ENCODE measurements at places on chromosomes 5 and 9.

- DNase-seq: no peak
Measured at GRCh38 chr5:160233215-160233614, 3.9 kb downstream of the FABP6 start.

DNA sequence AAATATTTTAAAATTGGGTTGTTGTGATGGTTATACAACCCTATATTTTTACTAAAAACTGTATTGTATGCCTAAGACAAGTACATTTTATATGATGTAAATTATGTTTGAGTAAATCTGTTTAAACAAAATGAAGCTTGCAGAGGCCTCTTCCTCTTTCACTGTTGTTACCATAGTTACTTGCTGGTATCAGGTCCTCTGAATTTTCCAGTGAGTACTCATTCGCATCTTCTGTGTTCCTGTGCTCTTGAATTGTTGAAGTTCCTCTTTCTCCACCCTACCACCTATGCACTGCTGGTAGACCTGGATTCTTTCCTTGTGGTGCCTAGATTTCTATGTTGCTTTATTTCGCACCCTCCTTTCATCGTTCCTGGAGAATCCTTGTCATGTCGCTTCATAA is 938.5 kb upstream of the ACO1 start:
- peak; percentile 21 for DNase-seq

GRCh38 chr9:134699343-134699740 is 57.7 kb downstream of the COL5A1 start:
- no peak for DNase-seq

- no peak for DNase-seq
Measured at GRCh38 chr5:172926796-172927195, 32.4 kb upstream of the RPL26L1 start.

GRCh38 chr9:35728041-35728971 is 3.7 kb downstream of the TLN1 start:
- peak; percentile 92 for DNase-seq

DNA sequence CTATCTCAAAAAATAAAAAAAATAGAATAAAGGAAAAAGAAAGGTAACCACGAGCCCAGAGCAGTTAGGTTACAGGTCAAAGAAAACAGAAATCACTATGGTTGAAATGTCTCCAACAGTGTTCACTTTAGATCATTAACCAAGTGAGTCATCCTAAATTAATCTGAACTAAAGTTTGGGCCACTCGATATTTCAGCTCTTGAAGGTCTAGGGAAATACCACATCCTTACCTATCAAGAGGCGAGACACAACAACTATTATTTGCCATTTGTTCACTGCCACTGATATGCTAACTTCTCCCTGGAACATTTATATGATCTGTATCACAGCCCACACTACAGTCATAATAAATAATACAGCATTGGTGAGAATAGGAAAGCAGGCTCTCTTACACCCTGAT is 111.3 kb upstream of the NR5A1 start:
- DNase-seq: no peak

GRCh38 chr5:33363537-33363936 is 77.2 kb upstream of the TARS1 start:
- DNase-seq: no peak

DNA sequence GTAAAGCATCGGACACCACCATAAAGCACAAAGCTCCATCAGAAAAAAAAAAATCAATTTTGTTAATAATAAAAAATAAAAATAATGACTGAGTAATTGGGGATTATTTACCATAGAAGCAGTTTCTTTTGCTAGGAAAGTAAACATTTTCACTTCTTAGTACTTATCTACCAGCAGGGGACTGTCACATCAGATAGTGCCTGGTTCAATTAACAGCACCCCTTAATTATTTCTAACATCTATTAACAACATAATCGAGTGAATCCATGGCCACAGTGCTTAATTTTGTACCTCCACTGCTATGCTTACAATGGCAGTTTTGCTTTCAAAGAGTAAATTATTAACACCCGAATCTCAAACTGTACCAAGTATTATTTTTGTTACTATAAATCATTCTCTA is 221.7 kb downstream of the SMARCA2 start:
- no peak for DNase-seq

DNA sequence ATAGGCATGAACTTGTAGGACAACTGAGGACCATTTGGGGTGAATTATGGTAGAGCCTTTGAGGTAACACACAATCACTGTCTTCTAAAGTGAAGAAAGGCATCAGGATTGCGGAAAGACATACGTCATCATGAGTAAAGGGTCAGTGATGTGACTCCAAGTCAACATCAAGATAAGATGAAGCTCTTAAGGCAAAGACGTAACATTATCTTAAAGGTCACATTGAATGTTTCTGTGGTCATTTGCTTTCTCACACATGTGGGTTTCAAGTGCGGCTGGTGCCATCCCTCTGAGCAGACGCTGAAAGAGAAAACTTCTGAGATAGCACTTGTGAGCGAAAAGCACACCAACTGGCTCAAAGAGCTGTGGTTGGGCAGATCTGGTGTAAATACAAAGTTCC is 63.3 kb upstream of the GRAMD2B start:
- DNase-seq: no peak

- DNase-seq: no peak
Measured at GRCh38 chr9:134606951-134607731, 34.5 kb upstream of the COL5A1 start.

DNA sequence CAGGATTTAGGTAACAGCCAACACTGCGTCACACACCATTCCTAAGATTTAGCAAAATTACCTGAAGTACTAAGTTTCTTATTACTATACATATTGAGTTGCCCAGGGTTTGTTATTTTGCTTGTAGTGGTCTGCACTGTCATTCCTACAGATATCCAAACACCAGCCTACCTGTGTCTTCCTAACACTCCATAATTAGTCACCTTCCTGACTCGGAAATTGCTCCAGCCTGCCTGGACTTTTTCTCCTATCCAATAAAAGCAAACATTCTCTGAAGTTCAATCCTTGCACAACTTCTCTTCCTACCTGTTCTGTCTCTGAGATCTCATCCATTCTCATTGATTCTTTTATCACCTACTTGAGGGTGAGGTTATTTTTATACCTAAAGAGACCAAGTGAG is 243.9 kb downstream of the NR2F1-AS1 start:
- no peak for DNase-seq

DNA sequence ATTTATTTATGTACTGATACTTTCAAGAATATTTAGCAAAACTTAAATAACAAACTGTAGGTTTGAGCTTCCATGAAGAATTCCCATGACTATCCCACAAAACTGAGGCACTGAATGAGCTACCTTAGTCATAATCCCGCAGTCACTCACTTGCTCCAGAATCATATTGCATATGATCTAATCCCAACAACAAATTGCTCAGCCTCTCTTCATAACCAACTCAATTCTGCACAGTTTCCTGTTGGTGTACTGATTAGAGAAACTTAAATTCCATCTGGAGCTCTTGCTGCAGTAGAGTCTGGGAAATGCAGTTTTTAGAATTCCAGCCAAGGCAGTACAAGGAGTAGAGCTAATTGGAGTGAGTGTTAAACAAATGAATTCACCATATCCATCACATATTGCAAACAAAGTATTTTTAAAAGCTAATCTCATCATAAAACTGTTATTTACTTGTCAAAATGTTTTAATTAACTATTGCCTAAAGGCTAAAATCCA is 35.7 kb upstream of the CDH18 start:
- DNase-seq: no peak

- DNase-seq: peak; percentile 50
Measured at GRCh38 chr5:68243681-68244080, 28.1 kb downstream of the PIK3R1 start.

GRCh38 chr5:119032656-119033055 is 38.2 kb upstream of the DMXL1 start:
- no peak for DNase-seq

DNA sequence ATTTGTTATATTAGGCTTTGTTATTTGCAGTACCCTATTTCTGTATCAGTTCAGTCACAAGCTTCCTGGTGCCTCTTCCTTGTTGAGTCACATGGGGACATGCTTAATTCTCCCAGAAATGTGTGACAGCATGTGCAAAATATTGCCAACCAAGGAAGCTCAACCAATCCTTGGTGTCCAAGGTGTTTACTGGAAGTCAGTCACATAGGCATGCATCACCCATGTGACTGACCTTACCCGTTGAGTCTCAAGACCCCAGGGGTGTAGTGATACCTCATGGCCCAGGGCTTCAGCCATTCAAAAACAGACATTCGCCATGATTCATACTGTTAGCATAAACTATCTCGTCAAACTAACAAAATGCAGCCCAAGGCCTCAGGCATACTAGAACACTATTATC is 9.3 kb upstream of the ANKDD1B start:
- DNase-seq: no peak

DNA sequence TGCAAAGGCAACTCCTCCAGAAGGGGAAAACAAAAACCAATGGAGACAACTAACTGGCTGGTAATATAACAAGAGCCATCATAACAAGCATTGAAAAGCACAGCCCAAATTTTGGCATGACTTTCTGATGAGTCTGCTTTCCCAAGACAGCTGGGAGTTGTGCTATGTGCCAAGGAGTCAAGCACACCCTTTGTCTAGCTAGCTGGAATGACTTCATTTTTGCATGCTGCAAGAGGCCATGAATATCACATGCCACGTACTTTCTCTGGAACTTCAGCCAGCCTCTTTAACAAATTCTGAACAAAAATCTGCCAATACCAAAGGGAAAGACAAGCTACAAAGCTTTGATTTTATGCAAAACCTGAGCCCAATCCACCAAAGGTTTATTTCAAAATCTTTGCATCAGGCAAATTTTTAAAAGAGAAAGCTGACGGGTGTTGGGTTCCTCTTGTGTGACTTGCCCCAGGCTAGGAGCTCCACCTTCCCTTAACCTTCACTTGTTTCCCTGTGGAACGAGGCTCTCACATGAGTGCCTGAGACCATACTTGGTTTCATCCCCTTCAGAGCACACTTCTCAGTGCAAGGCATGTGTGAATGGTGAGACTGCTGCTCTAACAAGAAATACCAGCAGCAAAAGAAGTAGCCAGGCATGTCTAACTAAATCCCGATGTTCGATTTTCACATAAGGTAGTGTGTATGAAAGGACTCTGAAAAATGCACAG is 47.3 kb downstream of the S1PR3 start:
- no peak for DNase-seq

DNA sequence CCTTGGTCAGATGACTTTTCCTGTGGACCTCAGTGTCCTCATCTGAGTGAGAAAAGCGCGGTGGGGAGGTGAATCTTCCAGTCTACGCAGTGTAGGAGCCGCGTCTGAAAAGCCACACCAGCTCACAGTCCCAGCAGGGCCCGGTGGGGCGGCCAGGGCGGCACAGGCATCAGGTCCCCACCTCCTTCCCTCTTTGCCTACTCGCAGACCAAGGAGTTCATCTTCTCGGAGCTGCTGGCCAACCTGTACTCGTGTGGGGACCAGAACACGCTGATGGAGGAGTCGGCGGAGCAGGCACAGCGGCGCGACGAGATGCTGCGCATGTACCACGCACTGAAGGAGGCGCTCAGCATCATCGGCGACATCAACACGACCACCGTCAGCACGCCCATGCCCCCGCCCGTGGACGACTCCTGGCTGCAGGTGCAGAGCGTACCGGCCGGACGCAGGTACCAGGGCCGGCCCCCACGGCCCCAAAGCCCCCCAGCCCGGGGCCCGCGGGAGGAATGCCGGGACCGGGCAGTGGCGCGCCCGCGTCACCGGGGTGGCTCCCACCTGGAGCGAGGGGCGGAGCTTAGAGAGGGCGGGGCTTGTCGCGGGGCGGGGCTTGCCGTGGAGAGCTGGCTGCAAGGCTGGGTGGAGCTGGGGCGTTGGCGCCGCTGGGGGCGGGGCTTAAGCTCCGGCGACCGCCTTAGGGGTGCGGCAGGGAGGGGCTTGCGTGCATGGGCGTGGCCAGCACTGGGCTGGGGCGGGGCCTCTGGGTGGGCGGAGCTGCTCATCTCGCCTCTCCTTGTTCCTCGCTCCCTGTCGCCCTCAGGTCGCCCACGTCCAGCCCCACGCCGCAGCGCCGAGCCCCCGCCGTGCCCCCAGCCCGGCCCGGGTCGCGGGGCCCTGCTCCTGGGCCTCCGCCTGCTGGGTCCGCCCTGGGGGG is 25.6 kb downstream of the GOLGA2 start:
- DNase-seq: no peak

DNA sequence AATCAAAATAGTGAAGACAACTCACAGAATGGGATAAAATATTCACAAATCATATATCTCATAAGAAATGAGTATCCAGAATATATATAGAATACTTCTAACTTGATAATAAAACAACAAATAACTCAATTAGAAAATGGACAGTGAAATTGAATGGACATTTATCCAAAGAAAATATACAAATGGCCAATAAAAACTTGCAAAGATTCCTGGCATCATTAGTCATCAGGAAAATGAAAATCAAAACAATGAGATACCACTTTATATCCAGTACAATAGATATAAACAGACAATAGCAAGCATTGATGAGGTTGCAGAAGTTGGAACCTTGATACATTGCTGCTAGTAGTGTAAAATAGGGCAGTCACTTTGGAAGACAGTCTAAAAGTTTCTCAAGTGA is 12.8 kb upstream of the TLR4 start:
- no peak for DNase-seq

GRCh38 chr5:39405083-39405843 is 19.5 kb downstream of the DAB2 start:
- DNase-seq: no peak

Measured in NB4 (cell line).